ENCODE measurements at places on chromosomes 5 and 9.

DNA sequence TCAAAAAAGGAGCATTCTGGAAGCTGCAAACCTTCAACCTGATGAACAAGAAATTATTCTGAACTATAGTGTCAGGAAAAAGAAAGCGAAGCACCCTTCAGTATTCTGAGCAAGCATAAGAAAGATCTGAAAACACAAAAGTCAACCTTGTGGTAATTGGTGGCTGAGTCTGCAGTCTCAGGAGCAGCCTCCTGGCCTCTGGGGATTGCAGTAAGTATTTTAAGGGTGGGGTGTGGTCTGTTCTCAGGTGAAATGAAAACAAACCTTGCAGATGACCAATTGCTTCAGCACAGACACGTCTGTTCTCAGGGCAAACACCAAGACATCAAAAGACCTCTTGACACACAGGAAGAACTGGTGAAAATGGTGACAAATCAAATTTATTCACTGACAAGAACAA, 147.8 kb upstream of the RAPGEF1 start:
- no peak for DNase-seq

GRCh38 chr9:123041489-123041888, 8.0 kb downstream of the GPR21 start:
- no peak for DNase-seq

DNA sequence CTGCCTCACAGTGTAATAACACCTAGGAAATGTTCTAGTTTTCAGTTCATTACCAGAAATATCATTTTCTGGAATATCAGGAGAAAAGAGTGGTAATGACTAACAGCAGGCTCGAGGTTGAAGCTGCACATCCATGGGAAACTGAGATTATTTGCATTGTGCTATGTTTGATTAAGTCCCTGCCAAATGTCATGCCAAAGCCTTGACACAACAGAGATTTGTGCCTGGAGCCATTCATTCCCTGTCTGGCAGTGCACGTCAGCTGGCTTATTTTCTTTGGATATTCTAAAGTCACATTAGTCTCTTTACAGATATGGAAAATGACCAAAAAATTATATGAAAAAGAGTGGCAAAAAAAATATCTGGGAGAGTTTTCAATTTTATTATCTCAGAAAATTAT, 848.0 kb downstream of the PTPRD start:
- DNase-seq: no peak

- peak; percentile 52 for DNase-seq
Measured at GRCh38 chr5:177023303-177023664, 788 bp downstream of the ZNF346 start.

DNA sequence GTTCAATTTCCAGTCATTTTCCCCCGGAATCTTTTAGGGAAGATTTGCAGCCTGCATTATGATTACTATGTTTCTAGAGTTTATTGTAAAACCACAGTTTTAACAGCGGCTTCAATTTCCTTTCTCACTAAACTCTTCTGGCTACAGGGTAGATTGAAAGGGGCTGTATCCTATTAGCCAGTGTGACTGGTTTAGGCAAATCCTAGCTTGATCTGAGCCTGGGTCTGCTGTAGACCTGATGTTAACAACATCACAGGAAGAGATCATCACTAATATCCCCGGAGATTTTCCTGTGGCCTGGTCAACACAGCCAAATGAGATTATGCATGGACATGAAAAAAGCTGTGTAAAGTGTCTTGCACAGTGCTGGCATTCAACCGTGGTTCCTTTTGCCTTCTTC, 33.4 kb downstream of the STOM start:
- no peak for DNase-seq

GRCh38 chr5:58115811-58116210, 344.1 kb downstream of the PLK2 start:
- no peak for DNase-seq

DNA sequence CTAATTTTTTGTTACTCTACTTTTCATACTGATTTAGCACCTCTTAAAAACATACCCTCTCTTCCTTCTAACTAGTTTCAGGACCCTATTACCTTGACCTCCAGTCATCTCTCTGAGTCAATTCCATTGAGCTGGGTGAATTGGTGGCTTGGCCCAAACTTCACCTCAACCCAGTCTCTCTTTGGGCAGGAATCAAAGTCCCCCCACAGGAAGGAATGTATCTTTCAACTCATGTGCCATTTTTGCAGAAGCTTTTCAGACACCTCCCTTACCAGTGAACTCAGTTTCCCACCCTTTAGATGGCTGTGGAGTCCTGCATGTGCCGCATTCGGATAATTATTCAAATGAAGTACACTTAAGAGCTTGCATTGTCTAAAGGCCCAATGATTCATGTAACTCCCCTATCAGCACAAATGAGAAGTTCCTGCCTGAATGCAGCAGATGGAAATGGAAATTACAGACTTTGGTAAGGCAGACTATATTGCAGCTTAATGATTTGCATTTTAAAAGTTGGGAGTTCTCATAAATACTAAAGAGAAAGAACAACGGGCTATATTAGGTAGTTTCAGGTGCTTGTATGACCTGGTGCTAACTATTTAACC, 693.5 kb downstream of the PTPRD start:
- no peak for DNase-seq

GRCh38 chr9:114271556-114272510, 51.1 kb upstream of the ORM1 start:
- peak; percentile 35 for DNase-seq

- peak; percentile 29 for DNase-seq
Measured at GRCh38 chr5:126869005-126869451, 92.1 kb downstream of the LMNB1 start.

DNA sequence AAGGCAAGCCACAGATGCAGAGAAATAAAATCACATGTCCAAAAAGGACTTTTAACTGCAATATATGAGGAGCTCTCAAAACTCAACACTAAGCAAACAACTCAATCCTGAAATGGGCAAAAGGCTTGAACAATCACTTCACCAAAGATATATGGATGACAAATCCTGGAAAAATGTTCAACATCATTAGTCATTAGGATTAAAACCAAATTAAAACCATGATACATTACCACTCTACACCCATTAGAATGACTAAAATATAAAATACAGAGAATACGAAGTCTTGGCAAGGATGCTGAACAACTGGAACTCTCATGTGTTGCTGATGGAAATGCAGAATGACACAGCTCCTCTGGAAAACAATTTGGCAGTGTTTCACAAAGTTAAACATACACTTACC, 277.4 kb downstream of the TLE1 start:
- no peak for DNase-seq

GRCh38 chr5:134647750-134648424, 698 bp upstream of the SEC24A start:
- peak; percentile 71 for DNase-seq

- no peak for DNase-seq
Measured at GRCh38 chr5:141878186-141878710, at the start of gene PCDH1. PCDH1 (minus strand) TSS chr5:141878410; CDS start chr5:141878262, 148 bp downstream.

GRCh38 chr9:20462410-20462809, 159.9 kb downstream of the MLLT3 start:
- DNase-seq: peak; percentile 19

DNA sequence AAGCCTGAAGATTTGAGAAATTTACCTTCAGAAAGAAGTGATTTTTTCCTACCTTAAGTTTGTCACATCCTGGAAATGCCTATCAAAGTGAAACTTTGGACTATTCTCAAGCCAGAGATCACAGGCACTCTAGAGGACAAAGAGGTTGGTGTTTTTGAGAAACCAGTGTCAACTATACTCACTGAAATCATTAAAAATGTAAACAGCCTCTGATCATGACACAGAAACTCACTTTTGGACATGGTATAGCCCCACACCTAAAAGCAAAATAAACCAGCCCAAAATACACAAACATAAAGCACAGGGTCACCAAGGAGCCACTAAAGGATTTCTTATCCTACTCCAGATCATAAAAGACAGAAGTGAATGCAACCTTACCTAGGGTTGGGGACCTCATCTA, 65.7 kb upstream of the ICE1 start:
- no peak for DNase-seq

DNA sequence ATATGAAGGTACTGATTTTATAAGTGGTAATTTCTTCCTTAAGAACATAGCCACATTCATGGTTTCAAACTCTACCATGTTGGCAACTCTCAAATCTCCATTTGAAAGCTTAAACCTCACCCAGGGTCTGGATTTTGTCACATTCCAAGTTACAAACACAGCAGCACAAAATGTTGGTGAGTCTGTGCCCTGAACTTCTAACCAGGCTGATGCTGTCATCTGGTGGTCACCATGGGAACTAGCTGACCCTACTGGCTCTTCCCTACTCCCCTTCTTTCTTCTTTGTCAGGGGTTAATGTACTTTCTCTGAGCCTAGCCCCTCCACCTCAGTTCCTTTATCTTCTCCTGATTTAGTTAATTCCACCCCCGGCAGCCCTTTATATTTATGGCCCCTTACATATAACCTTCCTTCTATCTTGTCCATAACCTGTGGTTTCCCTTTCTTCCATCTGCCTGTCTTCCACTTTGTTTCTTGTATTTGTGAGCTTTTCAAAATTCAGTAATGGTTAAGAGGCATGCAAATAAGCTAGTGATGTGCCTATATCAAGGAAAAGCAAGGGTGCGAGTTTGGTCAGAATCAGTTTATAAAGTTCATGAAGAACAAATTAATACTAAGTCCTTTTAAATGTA, 35.9 kb downstream of the TGFBR1 start:
- DNase-seq: peak; percentile 81

GRCh38 chr5:159210846-159211245, 1.5 kb upstream of the RNF145 start:
- peak; percentile 47 for DNase-seq

DNA sequence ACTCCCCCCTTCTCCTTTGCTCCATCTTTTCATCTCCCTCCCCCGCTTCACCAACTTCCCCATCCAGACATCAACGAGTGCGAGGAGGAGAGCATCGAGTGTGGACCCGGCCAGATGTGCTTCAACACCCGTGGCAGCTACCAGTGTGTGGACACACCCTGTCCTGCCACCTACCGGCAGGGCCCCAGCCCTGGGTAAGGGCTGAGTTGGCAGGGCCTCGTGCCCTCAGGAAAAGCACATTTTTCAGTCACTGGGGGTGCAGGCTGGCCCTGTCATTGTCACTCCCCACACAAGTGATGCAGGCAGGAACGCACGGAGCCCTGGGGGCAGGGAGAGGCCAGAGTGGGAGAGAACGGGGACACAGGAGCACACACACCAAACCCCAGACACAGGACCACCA, 12.4 kb upstream of the ASS1 start:
- DNase-seq: no peak
